ENCODE measurements at places on chromosomes 16 and 17.

- DNase-seq, result no peak
These were observed 818 bp downstream of the DPH1 start for GRCh38 chr17:2030779-2031163.

DNA sequence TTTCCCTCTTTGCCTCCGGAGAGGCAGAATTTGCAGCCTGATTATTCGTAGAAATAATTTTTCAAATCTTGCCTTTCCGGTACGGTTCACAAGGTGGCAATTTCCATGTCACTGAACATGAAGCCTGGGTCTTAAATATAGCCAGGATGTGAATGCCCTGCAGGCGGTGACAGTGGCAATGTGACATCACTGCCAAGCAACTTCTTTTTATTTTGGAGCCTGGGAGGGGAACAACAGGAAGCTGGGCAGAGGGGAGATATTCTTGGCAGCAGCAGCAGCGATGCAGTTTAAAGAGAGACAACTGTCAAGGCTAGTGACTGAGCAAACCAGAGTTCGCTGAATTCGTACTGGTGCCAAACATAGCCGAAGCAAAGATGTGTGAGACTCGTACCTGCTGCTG, 171.1 kb downstream of the SNX29 start:
- no peak for DNase-seq

DNA sequence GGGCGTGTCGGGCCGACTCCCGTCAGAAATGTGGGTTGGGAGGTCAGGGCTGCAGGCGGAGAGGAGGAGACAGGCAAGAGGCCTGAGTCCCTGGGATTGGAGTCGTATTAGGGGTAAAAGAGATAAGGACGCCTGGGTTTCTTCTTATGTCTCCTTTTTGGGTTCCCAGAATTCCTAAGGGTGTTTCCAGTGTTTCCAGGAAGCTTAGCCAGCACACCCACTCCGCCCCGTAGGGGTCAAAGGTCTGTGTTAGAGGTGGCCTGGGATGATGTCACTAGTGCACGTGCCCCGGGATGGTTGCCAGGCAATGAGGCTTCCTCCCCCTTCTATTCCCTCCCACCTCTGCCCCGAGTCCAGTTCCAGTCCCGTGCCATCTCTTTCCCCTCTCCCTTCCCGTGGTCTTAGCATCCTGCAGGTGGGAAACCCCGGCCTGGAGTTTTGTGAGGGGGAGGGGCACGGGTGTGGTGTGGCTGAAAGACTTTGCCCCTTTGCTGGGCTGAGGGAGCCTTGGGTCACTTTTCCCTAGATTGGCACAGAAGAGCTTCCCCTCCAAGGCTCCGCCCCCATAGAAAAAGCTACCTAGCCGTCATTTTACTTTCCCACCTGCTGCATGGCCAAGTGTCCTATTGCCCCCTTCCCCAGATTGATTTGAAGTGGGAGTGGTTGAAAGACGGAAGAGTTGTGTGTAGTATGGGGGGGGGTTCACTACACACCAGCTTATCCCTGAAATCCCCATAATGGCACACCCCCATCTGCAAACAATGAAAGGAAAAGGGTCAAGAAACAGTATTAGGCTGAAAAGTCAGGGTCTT, 2.8 kb downstream of the KDM6B start:
- DNase-seq, result peak; percentile 99

GRCh38 chr17:42179911-42180410, 981 bp downstream of the KCNH4 start:
- peak; percentile 53 for DNase-seq

DNA sequence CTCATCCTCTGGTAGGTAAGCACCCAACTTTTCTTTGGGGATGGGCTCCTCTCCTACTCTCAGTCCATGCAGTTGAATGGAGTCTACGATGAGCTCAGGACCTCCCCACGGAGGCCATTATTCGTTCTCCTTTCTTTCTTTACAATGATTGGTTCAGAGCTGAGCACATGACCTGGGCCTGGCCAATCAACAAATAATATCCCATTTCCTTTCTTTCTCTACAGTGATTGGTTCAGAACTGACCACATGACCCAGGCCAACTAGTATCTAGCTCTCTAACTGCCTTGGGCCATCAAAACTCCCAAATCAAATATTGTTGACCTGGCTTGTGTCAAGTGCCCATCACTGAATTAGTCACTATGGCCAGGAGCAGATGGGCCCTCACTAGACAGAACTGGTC, 129.2 kb downstream of the USP31 start:
- no peak for DNase-seq

- no peak for DNase-seq
These were observed 138.9 kb upstream of the CES5A start for GRCh38 chr16:56013962-56014552.
